ENCODE measurements at places on chromosomes 16 and 17. TPM values are rescaled to one million over a fixed set of nuclear protein-coding genes. Genes with fewer than 3 reads are reported as not detected.

DNA sequence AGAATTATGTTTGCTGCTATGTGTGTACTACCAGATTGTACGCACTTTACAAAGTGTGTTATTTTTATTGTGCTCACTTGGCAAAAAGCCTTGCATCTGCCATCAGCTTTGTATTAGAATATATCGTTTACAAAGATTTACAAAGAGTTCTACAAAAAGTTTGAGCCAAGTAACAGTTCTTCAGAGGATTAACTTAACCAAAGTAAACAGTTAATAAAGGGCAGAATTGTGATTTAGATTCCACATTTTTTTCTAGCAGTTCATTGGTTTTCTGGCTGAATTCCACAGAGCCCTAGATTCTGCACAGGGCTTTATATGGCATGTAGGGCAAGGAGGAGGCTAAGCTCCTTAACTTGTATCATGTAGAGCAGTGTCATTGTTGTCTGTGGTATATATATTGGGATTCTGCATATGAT, 29.4 kb downstream of the UTP18 start:
- DNase-seq = no peak

- DNase-seq = no peak
Observed at GRCh38 chr16:31451681-31452351, 7.5 kb upstream of the ARMC5 start.

The CDR2 gene
- 13.7 TPM for polyA plus RNA-seq

The NGFR gene
- 26.1 TPM for polyA plus RNA-seq

The DHRS7C gene
- 121 TPM for polyA plus RNA-seq

- no peak for DNase-seq
Observed at GRCh38 chr16:63714876-63715275, 1407.0 kb downstream of the CDH11 start.

- no peak for DNase-seq
Observed at GRCh38 chr16:62568926-62569325, 532.7 kb upstream of the CDH8 start.

- no peak for DNase-seq
Observed at GRCh38 chr16:59181821-59182420, 447.8 kb upstream of the GOT2 start.

DNA sequence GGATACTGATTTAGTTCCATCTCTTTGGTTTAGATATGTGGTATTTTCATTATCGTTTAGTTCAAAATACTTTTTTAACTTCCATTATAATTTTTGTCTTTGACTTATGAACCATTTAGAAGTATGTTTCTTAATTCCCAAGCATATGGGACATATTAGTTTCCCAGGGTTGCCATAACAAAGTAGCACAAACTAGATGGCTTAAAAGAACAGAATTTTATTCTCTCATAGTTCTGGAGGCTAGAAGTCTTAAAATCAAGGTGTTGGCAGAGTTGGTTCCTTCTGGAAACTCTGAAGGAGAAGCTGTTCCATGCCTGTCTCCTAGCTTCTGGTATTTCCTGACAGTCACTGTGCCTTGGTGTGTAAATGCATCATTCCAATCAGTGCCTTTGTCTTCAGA, 291.5 kb upstream of the AXIN2 start:
- no peak for DNase-seq

DNA sequence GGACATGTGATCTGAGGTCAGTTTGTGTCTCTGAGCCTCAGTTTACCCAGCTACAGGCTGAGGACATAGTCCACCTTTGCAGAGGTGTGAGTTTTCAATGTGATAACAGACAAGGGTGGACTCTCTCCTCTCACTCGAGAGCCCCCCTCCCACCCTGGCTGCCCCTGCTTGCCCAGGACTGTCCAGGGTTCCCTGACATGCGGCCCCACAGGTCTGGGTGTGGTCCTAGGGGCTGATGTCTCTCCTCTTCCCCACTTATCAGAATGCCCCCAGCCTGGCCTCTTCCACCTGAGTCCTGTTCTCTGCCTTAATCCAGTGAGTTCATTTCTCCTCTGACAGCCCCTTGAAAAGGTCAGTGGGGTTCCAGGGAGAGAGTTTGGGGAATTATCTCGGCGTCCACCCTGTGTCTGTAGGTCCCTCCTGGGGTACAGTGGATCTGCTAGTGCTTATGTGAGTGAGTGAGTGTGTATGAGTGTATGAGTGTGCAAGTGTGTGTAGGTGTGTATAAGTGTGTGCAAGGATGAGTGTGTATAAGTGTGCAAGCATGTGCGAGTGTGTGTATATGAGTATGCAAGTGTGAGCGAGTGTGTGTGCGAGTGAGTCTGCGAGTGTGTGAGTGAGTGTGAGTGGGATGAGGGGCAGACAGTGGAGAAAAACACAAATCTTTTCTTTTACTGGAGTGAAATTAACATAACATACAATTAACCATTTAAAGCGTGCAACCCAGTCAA, 175.0 kb downstream of the IRF8 start:
- no peak for DNase-seq

DNA sequence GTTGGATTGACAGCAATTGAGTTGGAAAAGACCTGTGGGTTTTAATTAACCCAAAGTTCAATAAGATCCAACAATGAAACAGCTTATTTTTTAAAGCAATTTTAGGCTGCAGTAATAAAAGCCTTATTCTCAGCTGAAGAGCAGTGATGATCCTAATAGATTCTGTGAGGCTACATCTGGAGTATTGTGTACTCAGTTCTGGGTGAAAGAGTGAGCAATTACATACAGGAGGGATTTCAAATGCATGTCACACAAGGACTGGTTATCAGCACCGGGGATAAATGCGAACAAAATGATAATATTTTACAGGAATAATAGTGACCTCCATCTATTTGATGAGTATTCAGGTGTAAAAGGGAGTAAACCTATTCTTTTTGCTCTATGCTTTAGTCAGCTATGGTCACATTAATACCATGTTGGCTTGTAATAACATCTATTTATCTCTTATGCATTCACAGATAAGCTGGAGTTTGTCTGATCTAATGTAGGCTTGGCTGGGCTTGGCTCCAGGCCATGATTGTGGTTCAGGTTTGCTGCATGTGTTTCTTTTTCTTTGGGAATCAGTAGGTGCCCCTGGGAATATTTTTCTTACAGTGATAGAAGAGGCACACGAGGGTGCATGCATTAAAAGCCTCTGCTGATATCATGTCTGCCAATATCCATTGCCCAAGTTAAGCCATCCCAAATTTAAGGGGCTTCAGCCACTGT, 22.2 kb upstream of the TOX3 start:
- DNase-seq = no peak

DNA sequence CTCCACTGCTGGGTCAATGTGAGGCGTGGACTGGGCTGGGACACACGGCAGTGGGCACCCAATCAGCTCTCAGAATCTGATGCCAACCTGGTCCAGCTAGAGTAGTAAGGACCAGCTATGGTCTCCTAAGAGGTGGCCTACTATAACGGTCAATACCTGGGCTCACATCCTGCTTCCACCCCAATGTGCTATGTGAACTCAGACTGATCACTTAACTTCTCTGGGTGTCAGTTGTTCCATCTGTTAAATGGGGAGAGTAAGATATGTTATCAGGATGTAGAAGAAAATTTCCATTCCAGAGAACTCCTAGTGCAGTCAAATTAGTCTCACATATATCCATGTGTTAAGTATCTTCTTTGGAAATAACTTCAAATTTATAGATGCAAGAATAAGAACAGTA, 14.2 kb downstream of the FAM117A start:
- DNase-seq = no peak

DNA sequence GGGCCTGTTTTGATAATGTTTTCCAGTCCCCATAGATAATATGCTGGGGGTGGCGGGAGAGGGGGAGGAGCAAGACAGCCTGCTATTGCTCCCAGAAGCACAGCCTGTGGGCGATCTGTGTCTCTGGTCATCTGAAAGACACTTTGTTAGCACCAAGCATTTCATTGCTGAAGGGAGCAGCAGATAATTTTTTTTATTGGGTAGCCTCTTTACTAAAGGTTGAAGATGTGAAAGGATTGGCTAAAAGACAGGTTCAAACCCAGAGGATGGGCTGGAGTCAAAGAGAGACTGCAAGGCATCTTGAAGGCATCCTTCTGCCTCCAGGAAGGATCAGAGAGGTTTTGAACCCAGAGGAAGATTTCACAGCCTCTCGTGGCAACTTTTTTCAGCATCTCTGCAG, 60.6 kb downstream of the C17orf67 start:
- DNase-seq = no peak

GRCh38 chr17:21089933-21090901, 36.5 kb upstream of the DHRS7B start:
- no peak for DNase-seq

The SLFN11 gene
- not detected for polyA plus RNA-seq

The CLTC gene
- polyA plus RNA-seq = 136 TPM

GRCh38 chr17:77371117-77371887, 230.5 kb downstream of the SEC14L1 start:
- DNase-seq = no peak

DNA sequence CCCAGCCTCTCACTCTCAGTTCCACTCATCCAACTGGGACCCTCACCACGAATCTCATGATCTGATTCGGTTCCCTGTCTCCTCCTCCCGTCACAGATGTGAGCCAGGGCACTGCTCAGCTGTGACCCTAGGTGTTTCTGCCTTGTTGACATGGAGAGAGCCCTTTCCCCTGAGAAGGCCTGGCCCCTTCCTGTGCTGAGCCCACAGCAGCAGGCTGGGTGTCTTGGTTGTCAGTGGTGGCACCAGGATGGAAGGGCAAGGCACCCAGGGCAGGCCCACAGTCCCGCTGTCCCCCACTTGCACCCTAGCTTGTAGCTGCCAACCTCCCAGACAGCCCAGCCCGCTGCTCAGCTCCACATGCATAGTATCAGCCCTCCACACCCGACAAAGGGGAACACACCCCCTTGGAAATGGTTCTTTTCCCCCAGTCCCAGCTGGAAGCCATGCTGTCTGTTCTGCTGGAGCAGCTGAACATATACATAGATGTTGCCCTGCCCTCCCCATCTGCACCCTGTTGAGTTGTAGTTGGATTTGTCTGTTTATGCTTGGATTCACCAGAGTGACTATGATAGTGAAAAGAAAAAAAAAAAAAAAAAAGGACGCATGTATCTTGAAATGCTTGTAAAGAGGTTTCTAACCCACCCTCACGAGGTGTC, 26.6 kb downstream of the STH start:
- DNase-seq = no peak

DNA sequence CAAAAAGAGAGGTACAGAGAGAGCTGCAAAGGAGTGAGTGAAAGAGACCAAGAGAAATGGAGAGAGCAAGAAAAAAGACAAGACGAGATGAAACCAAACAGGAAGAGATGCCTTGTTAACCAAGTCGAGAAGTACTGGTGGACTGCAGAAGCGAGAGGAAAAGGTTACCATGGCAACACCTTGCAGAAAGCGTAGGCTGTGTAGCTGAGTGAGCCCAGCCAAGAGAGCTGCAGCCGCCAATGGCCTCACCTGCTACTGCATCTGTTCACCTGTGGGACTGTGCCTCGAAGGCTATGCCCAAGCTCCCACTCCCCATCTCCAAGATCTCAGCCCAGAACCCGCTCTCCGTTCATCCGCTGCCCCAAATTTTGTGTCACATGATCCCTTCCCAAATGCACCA, 161.3 kb downstream of the SLC39A11 start:
- DNase-seq = no peak

GRCh38 chr17:72658675-72659074, 433.8 kb downstream of the SLC39A11 start:
- DNase-seq = no peak

- DNase-seq = no peak
Observed at GRCh38 chr16:50744881-50745280, 3.0 kb downstream of the CYLD start.

DNA sequence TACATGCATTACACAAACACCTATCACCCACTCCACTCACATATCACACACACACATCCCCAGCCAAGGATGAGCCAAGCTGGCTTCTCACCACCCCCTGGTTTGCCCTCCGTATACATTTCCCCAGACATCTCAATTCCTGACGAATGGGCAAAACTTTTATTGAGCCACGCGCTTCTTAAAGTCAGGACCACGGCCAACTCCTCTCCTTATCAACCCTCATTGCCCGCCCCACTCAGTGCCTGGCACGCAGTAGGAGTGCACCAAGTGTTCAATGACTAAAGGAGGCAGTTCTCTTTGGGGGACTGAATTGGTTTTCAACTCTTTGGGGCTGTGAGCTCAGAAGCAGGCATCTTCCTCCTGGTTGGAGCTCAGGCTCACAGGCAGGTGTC, 22.5 kb upstream of the C16orf78 start:
- no peak for DNase-seq

The LGALS3BP gene
- 47.7 TPM for polyA plus RNA-seq

The LAT gene
- 2.5 TPM for polyA plus RNA-seq

The SLC6A2 gene
- 1.5 TPM for polyA plus RNA-seq

The MMP28 gene
- polyA plus RNA-seq = 4.9 TPM

The TMC6 gene
- polyA plus RNA-seq = 22.0 TPM

The SLC5A2 gene
- polyA plus RNA-seq = 5.3 TPM

DNA sequence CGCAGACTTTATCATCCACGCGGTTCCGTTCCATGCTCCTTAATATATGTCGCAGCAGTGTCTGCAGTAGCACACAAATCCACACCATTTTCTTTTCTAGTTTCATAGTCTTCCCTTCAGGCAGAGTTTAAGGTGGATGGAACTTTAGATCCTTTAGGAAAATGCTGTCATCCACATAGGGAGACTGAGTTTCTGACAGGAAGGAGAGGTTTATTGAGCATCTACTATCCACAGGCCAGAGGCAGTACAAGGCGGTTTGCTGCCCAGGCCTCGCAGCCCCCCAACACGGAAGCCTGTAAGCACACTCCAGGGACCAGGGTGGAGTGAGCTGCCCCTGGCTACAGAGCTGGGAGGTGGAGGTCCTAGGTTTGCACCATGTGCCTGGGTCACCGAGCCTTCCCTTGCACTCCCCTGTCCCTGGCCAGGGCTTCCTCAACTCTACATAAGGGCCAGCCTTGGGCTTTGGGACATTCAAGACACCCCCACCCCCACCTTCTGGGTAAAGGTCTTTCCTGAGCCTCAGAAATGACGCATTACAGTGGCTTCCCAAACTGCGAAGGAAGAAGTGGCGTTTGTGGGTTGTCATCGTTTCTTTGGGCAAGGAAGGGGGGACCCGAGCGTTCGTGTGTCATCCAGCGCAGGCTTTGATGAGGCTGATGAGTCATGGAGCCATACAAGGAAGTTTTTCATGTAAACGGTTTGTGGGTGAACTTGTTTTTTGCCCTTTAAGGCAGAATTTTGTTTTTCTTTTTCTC, 146.5 kb upstream of the PLCG2 start:
- DNase-seq = no peak

DNA sequence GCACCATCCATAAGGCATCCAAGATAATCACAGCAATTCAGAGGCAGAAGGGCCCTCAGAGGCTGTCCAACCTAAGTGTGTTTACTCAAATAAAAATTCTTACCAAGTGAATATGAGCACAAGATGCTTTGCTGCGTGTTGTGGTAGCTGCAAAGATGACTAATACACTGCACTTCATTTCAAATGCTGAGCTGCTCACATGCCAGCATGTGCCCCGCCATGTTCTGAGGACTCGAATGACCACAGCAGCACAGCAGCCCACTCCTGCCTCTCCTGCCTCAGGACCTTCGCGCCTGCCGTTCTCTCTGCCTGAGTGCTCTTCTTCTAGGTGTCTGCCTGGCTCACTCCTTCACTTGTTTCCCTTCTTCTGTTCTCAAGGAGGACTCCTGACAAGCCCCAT, 19.0 kb downstream of the PIK3R5 start:
- no peak for DNase-seq
